ENCODE measurements at places on chromosomes 1 and 21.
A peak's percentile ranks its signal among the peaks of the same experiment; 100 is the strongest.

GRCh38 chr1:61426885-61427284 lies 298.1 kb downstream of the TM2D1 start:
- no peak for DNase-seq

DNA sequence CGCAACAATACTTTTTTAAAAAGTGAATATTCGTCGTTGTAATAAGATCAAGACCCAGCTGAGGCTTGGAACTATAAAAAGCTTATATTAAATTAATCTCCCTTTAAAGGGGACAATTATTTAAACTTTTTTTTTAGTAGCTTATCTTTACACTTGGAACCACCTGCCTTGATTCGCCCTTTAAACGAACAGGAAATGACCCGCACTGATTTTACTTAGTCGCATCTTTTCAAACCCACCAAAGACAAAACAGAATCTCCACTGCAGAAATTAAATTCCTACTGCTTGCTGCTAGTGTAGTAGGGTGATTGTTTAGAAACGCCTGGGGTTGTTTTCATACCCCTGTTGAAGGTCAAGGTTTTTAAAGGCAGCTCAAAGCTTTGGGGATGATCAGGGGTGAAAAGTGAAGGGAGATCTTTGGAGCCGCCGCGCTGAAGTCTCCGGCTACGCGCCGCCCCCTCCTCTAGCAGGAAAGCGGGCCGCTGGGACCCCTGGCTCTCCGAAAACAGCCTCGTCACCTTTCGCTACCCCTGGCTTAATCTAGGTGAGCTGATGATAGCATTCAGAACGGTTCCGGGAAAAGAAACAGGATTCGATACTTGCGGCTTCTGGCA lies 163.4 kb downstream of the RUNX1 start:
- no peak for DNase-seq

DNA sequence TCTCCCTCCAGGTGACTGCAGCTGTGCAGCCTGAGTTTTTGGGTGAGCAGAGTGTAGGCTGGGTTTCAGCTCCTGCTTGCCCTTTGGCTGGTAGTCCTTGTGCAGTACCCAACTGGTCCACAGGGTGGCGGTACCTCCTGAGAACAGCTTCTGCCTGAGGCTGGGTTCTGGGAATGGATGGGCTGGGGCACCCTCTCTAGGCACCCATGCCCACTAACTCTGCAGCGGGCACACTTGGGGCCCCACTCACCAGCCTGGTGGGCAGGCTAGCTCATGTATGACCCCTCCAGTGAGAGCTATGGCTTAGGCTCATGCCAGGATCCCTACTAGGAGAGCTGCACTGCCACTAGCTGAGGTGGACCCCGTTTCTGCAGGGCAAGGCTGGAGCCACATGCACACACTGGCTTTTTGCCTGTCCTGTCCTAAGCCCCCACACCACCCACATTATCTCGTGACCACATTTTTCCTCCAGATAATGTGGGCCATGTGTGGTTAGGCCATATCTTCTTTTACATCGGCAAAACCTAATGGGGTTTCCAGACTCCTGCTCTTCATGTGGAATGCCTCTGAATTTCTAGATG lies 15.5 kb upstream of the GSTM4 start:
- peak; percentile 83 for DNase-seq

GRCh38 chr1:216346526-216346925 lies 76.7 kb downstream of the USH2A start:
- no peak for DNase-seq

GRCh38 chr1:204975568-204976235 lies 67.3 kb upstream of the CNTN2 start:
- peak; percentile 46 for DNase-seq

- DNase-seq = no peak
Measured at GRCh38 chr1:183093066-183093668, 69.9 kb downstream of the LAMC1 start.

DNA sequence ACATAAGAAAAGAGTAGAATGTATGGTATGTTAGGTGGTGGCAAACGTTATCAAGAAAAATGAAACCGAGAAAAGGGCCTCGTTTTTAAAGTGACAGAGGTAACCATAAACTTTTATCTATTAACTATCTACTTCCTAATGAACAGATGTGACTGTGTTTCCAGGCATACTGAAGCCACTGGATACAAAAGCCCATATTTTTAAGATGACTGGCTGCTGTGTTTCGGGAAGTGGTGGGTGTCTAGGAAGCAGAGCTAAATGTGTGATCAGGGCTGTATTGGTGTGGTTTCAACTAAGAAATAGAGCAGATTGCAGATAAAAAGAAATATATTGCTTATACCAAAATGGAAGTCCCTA lies 71.8 kb downstream of the CHRM3 start:
- DNase-seq = peak; percentile 10

DNA sequence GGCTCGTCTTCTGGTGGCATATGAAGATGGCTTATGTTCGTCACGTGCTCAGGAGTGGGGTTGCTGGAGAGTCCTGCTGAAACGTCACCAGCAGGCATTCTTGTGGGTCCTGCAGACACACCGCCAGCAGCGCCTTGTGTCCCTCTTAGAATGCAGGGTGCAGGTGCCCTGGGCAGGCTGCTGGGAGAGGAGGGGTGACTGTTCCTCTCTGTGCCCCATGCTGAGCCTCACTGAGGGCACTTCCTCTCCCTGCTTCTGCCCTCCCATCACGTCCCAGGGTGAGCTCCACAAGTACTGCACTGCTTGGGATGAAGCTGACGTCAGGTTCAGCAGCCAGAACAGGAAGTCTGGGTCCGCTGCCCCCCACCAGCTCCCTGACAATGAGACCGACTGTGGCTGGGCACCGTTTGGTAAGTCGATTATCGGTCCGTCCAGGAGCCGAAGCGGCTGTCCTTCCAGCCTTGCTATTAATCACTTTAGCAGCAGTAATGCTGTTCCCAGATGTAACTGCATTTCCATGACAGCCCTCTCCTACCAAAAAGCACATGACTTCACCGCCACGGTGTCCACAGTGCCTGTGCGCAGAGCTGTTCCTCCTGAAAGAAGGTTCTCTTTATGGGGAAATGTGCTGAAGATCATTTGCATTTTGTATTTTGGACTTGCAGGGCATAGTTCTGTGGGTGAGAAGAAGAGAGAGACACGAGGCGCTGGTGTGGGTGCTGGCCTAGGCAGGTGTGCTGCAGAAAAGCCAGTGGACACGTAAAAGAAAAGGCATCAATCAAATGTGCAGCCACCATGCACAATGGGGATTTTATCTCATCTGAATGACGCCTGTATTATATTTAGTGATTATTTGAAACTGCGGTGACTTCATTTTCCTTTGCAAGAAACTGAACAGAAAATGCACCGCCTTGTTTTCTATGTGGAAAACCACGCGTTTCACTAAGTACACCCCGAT lies 21.0 kb downstream of the SLC37A1 start:
- DNase-seq = peak; percentile 83

DNA sequence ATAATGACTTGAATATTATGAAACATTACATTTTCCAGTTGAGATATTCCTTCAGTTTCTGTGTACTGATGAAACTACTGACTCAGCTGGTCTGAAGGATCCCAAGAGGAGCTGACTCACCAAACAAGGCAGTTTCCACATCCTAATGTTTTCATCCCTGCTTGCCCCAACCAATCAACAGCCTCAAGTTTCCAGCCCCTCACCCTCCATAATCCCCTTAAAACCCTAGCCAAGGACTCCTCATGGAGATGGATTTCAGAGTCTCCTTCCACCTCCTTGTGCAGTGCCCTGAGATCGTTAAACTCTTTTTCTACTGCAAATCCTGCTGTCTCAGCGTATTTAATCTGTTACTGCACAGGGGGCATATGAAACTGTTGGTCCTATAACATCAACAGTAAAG lies 83.1 kb upstream of the HAO2 start:
- DNase-seq = no peak

- DNase-seq = no peak
Measured at GRCh38 chr1:8669606-8670335, 147.7 kb downstream of the RERE start.

GRCh38 chr1:161388639-161389038 lies 21.0 kb upstream of the CFAP126 start:
- no peak for DNase-seq

GRCh38 chr1:87464022-87464490 lies 135.4 kb downstream of the LMO4 start:
- no peak for DNase-seq

DNA sequence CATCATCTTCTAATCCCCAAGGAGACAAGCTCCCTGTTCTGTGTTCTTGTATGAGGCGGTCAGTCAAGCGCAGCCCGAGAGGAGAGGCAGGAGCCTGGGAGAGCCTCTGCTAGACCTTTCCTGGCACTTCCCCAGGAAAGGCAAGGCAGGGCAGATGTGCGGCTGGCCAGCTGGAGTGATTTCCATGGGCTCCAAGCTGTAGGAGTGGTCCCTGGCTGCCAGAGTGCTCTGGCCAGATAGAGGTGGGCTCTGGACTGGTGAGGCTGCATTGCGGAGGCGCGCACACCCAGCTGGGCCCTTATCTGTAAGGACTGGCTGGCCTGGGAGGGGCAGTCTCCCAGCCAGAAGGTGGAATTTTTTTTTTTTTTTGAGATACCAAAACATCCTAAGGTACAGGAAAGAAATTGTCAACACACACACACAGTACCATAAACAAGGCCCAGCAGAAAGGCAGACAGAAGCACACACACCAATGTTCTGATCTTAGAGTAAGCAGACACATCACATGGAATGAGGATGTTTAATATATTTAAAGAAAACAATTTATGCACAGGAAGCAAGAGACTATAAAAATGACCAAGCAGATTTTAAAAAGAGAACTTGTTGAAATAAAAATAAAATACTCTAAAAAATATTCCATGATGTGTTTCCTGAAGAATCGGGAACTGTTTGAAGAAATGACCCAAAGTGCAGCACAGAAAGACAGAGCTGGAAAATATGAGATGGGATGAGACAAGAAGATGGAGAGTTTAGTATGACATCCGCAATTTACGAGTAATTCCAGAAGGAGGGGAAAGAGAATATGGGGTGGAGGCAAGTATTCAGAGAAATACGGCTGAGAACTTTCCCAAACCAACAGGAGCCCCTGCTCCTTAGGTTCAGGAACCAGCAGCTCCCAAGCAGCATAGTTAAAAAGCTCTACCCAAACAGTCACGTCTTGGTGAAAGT lies 13.4 kb downstream of the IBA57 start:
- DNase-seq = no peak

DNA sequence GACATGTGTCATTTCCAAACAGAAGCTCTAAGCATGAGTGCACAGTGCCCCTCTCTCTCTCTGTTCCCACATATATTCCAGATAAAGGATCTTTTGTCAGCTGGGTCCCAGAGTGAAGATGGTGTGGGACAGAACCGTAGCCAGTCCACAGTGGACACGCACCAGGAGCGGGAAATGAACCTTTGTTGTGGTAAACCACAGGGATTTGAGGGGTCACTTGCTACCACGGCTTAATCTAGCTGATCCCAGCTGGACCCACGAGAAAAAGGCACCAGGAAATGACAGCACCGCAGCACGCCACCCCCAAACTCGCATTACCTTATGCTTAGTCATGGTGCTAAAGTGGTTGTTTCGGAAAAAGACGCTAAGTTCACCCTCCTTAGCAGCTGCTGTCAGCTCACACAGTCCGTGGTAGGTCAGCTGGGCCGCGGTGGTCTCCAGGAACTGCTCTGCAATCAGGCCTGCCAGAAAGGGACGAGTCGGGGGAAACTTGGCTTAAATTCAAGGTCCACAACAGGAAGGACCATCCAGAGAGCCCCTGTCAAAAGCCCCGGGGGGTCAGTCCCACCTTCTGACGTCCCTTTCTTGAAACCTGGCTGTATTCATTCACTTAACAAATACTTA lies 7.5 kb downstream of the MINDY1 start:
- peak; percentile 67 for DNase-seq

- DNase-seq = no peak
Measured at GRCh38 chr1:9410737-9411297, 118.1 kb downstream of the SPSB1 start.

DNA sequence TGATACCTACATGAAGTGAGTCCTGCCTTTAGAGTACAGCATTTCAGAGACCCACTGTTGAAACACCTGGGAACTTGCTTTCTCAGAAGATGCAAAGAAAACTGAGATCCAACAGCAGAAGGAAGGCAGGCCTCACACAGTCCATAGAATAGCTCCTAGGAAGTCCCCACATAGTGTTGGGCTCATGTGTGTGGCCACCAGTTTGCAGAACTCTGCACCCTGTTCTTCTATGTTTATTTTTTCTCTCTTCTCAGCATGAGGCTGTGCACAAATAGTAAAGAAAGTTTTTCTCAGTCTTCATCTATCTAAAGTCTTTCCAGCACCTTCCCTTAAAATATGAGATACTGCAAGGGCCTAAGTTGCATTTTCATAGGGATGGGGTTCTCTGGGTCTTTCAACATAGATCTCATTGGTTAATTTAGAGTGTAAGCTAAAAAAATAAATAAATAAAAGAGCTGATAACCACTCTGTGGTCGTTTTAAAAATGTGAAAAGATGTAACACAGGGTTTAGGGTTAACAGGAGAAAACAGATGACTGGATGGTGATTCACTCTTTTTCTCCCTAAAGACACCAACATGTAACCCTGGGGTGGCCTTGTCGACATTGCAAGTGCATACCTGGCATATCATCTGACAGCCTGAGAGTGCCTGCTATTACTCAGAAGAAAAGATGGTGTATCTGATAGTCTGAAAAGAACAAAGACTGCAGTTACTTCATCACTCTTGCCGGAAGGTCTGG lies 94.6 kb downstream of the ZC3H11B start:
- no peak for DNase-seq

DNA sequence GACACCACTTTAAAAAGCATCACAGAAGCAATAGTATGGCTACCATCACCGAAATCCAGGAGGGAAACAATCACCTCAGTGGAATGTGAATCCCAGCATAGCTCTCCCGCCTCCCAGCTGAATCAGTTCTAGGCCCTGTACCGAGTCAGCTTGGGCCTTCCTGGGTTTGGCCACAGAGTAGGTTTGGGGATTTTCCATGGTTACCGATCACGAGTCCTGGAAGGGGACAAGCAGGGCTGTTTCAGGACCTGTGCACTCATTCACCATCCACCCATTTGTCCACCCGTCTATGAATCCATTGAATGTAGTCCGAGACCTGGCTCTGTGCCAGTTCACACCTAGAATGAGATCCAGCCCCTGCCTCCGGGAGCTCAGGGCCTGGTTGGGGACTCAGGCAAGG lies 94.2 kb downstream of the ARHGEF10L start:
- DNase-seq = no peak
